Fibroblast of the aortic adventitia (primary cell): ENCODE measurements at places on chromosomes 1 and 21.

- DNase-seq, result no peak
Measured at GRCh38 chr1:196481616-196482015, 126.6 kb downstream of the KCNT2 start.

GRCh38 chr1:92372164-92372563 lies 73.3 kb downstream of the RPAP2 start:
- DNase-seq, result no peak

GRCh38 chr1:234505769-234506102 lies 26.8 kb upstream of the TARBP1 start:
- peak; percentile 90 for DNase-seq

GRCh38 chr1:241839369-241839979 lies 8.5 kb upstream of the EXO1 start:
- DNase-seq, result no peak

DNA sequence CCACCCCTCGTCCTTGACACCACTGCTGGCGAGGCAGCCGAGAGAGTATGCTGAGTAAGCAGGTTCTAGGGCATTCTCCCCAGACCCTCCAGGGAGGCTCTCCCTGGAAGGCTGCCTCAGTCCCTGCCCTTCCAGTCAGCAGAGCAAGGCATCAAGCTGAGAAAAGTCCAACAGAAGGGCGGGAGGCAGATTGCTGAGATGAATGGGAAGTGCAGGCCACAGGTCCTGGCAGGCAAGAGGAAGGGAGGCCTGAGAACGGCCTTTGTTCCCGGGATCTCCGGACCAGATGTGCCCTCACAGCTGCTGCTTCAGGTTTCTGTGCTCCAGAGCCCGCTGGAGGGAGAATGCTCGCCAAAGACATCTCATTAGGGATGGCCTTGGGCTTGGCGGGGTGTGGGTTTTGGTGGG lies 270.0 kb upstream of the VAMP3 start:
- DNase-seq, result no peak

- no peak for DNase-seq
Measured at GRCh38 chr1:27861436-27861835, 10.9 kb upstream of the THEMIS2 start.

DNA sequence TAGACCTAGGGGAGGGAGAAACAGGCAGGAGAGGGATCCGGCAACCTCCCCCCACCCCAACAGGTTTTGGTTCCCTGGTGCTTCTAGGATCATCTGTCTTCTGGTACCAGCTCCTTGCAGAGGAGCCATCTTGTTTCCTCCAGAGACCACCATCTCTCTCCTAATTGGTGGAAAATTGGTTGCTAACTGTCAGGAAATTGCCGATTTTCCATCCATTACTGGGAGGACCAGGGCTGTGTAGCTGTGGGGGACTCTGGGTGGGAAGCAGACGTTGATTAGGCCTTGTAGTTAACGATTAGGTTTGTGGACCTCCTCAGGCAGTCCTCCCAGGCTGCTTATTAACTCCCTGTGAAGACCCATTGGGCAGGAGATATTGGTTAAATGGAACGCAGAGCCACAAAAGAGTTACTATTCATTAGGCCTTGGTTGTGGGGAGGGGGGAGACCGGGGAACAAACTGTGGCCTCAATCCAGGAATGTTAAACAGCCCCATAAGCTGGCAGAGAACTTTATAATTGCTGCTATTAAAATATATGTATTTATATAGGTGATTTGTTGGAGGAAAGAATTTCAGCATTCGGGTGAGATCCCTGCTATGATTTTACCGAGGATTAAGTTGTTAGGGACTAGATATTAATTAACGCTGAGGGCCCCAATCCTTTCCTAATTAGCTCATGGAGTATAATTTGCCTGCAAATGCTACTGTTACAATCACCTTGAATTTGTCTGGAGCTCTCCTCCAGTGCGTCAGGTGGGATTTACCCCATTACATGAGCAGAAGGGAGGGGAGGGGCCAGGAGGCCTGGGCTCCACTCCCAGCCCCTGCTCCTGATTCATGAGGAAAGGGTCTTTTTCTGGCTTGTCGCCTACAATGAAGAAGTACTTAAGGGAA lies 61.2 kb upstream of the TRABD2B start:
- no peak for DNase-seq

GRCh38 chr1:168439456-168440375 lies 104.1 kb downstream of the XCL2 start:
- peak; percentile 93 for DNase-seq
